Neural crest cell (in vitro differentiated cells): ENCODE measurements at places on chromosomes 13 and 19. TPM values are rescaled to one million over a fixed set of nuclear protein-coding genes. Genes with fewer than 3 reads are reported as not detected.

- no peaks in the 10 kb centered on the region for H3K27me3 ChIP-seq
- no peaks in the 10 kb centered on the region for H3K4me1 ChIP-seq
- no peak overlapping the region for H3K27ac ChIP-seq
- no peaks in the 10 kb centered on the region for H3K36me3 ChIP-seq
- no peak overlapping the region for H3K4me3 ChIP-seq
Observed at GRCh38 chr13:82010780-82011179, 1669.9 kb upstream of the SPRY2 start.

The RASIP1 gene
- 0.59 and 1.0 TPM in 2 replicates for total RNA-seq

The CAPN12 gene
- not detected in 2 replicates for total RNA-seq

DNA sequence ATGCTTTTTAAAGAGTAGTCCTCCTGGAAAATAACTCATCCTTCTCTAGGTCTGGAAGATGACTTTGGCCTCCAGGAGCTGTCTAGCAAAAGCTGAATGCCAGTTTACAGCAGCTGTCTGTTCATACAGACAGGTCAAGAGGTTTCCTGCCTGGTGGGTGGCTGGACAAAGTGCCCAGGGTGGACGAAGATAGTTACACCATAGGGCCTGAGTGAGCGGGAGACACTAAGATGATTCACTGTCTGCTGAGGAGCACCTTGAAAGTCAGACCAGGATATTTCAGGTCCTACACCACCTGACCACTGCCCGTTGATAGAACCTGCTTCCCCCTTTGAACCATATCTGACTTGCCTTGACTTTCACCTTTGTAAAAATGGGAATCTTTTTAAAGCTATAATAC is 49.2 kb upstream of the RCBTB2 start:
- H3K4me3 ChIP-seq: no peak overlapping the region
- H3K4me1 ChIP-seq: peaks cover 65% of the 10 kb centered on the region
- peaks cover 5% of the 10 kb centered on the region for H3K36me3 ChIP-seq
- no peak for DNase-seq

DNA sequence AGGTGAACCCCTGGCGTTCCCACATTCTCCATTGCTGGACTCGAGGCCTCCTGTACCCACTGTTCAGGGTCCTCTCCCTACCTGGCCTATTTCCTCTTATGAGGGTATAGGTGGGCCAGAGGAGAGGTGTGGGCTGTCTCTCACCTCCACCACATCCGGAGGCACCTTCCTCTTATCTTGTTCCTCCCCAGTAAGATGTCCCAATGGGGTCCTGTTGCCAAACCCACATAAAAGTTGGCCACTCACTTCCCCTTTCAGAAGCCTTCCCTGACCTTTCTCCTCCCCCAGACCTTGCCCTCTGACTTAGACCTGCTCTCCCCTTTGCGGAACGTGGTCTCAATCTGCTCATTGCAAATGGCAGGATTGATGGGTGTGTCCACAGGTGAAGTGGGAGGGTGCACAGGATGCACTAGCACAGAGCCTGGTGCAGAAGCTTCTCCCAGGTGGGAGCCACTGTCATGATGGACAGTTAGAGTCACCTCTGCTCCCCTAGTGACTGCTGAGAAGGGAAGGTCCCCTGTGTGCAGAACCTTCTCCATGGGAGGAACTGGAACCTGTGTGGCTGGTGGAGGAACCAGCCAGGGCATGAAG is 1.3 kb downstream of the CYP4F3 start:
- H3K4me3 ChIP-seq: no peak overlapping the region
- H3K36me3 ChIP-seq: peaks cover 10% of the 10 kb centered on the region
- H3K27me3 ChIP-seq: no peaks in the 10 kb centered on the region
- H3K4me1 ChIP-seq: no peaks in the 10 kb centered on the region
- DNase-seq: no peak

GRCh38 chr13:27607125-27607524 is 13.2 kb downstream of the LNX2 start:
- no peaks in the 10 kb centered on the region for H3K27me3 ChIP-seq
- DNase-seq: no peak
- peaks cover 9% of the 10 kb centered on the region for H3K4me1 ChIP-seq
- H3K36me3 ChIP-seq: no peaks in the 10 kb centered on the region
- no peak overlapping the region for H3K27ac ChIP-seq

GRCh38 chr13:54029720-54030119 is 1001.1 kb downstream of the OLFM4 start:
- no peak overlapping the region for H3K27ac ChIP-seq
- peaks cover 5% of the 10 kb centered on the region for H3K36me3 ChIP-seq
- H3K4me3 ChIP-seq: no peak overlapping the region
- peaks cover 4% of the 10 kb centered on the region for H3K4me1 ChIP-seq
- DNase-seq: no peak

GRCh38 chr13:110268061-110268460 is 38.9 kb downstream of the COL4A1 start:
- H3K27me3 ChIP-seq: no peaks in the 10 kb centered on the region
- DNase-seq: no peak
- no peaks in the 10 kb centered on the region for H3K36me3 ChIP-seq

- DNase-seq: no peak
- peaks cover 25% of the 10 kb centered on the region for H3K4me1 ChIP-seq
- no peak overlapping the region for H3K27ac ChIP-seq
Observed at GRCh38 chr19:1015782-1016646, 4.9 kb downstream of the TMEM259 start.

DNA sequence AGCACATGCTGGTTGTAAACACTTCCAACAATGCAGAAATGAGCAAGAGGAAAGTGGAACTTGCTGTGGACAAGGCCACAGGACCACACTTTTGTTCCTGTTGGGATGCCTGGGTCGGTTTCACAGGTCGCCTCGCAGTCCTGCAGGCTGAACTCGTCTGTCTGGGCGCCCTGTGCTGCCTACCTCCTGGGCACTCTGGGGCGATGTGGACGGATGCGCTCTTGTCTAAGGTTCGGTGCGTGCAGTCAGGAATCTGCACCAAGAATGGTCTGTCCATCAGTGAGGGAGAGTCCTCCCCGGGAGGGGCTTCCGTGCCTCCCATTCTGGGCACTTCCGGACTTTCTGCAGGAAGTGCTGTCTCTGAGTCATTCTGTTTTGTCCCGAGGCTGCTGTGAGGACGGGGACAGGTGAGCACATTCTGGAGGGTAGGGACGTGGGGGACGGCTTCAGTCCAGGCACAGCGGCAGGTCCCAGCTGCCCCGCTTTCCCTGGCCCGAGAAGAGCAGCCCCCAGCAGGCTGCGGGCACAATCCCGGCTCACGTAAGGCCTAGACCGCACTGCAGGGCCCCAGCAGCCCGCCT is 24.1 kb upstream of the SLITRK1 start:
- no peaks in the 10 kb centered on the region for H3K4me1 ChIP-seq
- H3K4me3 ChIP-seq: no peak overlapping the region
- no peaks in the 10 kb centered on the region for H3K27me3 ChIP-seq

The CD209 gene
- total RNA-seq: not detected in 2 replicates

DNA sequence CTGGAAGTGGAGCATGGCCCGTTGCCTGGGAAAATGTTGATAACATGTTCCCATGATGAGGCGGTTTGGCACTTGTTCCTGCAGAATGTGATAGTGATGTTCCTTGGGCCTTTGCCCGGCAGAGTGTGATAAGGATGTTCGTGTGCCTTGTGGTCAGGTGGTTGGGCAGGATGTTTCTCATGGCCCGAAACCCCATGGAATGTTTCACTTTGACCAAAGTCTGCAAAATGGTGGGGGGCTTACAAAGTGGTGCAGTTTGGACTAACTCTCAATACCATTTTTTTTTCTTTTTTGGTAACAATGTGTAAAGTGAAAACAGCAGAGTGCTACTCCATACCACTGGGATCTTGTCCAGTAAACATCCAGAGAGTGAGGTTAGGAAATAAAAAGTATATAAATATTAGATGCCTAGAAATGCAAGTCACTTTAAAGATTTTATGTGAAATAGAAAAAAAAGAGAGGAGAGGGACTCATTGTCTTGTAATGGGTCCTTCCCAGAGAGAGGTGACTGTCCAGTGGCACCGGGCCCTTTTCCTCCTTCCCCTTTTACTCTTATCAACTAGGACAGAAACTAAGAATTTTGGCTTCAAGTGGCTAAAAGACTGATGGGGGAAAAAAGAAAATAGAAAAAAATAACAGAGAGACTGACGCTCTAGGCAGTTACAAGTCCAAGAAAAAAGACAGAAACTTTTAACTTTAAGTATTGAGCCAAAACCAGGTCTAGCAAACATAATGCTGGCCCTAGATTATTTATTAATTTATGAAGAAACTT is 5.7 kb downstream of the FPR3 start:
- DNase-seq: no peak
- H3K27ac ChIP-seq: no peak overlapping the region
- peaks cover 6% of the 10 kb centered on the region for H3K4me1 ChIP-seq
- H3K27me3 ChIP-seq: peaks cover 3% of the 10 kb centered on the region

The ZNF99 gene
- total RNA-seq: not detected in 2 replicates

DNA sequence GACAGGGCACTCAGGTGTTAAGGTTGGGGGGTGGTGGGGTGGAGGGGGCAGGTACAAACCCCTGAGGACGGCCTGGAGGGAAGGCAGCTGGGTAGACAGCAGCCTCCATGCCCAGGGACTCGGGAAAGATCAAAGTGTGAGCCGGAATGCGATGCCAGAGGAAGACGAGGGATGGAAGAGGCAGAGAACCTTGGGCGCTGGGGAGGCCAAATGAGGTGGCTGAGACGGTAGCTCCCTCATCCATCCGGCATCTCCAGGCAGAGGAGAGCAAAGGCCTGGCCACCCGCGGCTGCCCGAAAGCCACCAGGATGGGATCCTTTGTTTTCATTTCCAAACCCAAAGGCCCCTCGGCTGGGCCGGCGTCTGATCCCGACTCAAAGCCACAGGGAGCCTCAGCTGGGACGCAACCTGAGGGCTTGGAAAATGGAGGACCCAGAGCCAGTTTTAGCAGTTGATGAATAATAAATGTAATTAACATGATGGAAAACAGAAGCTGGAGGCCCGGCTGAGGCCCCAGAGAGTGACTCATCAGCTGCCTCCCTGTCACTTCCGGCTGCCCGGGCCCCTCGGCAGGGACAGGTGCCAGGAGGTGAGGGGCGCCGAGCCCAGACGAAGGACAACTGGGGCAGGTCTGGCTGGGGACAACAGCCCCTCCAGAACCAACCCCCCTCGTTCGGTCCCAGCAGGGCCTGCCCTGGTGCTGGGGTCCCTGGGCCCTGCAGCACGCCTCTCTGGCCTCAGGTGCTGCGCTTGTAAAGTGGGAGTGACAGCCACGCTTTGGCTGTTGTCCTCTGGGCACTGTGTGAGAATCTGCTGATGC is 61.6 kb downstream of the CEBPG start:
- H3K4me1 ChIP-seq: peaks cover 6% of the 10 kb centered on the region
- H3K36me3 ChIP-seq: no peaks in the 10 kb centered on the region
- H3K4me3 ChIP-seq: no peak overlapping the region
- H3K27ac ChIP-seq: peak overlapping the region; percentile 91
- DNase-seq: no peak
- H3K27me3 ChIP-seq: peaks cover 3% of the 10 kb centered on the region

- no peaks in the 10 kb centered on the region for H3K27me3 ChIP-seq
- no peak overlapping the region for H3K4me3 ChIP-seq
- no peaks in the 10 kb centered on the region for H3K36me3 ChIP-seq
- no peaks in the 10 kb centered on the region for H3K4me1 ChIP-seq
- no peak overlapping the region for H3K27ac ChIP-seq
Observed at GRCh38 chr13:75938811-75939560, 302.9 kb downstream of the LMO7 start.

DNA sequence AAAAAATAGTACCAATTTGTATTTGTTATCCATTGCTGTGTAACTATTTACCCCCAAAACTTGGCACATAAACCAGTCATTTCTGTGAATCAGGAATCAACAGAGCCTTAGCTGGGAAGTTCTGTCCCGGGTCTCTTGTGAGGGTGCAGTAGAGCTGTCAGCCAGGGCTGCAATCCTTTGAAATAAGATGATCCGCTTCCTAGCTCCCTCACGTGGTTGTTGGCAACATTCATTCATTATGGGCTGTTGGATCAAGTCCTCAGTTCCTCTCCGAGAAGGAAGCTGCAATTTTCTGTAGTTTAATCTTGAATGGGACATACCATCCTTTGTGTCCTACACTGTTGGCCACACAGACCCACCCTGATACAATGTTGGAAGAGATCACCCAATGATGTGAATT is 277.2 kb downstream of the SUCLA2 start:
- no peak for DNase-seq
- no peaks in the 10 kb centered on the region for H3K27me3 ChIP-seq
- H3K27ac ChIP-seq: no peak overlapping the region
- no peak overlapping the region for H3K4me3 ChIP-seq
- H3K36me3 ChIP-seq: no peaks in the 10 kb centered on the region

GRCh38 chr13:112178769-112179168 is 111.8 kb downstream of the SOX1 start:
- DNase-seq: no peak
- no peak overlapping the region for H3K4me3 ChIP-seq

GRCh38 chr13:113912596-113912995 is 48.7 kb upstream of the GAS6 start:
- no peaks in the 10 kb centered on the region for H3K36me3 ChIP-seq

DNA sequence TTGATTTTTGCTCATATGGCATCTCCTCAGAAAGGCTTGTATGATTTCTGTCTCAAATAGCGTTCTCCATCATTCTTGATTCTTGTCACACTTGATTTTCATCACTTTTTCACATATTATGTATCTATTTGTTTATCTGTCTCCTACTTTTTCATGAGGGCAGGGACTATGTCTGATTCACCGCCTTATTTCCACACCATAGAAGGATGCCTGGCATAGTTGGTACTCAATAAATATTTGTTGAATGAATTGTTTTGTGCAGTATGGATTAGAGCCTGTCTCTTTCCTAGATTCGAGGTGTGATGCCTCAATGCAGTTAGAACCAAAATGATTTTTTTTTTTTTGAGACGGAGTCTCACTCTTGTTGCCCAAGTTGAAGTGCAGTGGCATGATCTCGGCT is 12.1 kb downstream of the SAE1 start:
- H3K4me3 ChIP-seq: no peak overlapping the region
- peaks cover 20% of the 10 kb centered on the region for H3K4me1 ChIP-seq
- no peak for DNase-seq
- no peaks in the 10 kb centered on the region for H3K27me3 ChIP-seq

- no peak for DNase-seq
- no peaks in the 10 kb centered on the region for H3K4me1 ChIP-seq
- H3K27me3 ChIP-seq: no peaks in the 10 kb centered on the region
- H3K27ac ChIP-seq: no peak overlapping the region
Observed at GRCh38 chr19:44149776-44150175, 8.4 kb downstream of the ZNF234 start.

DNA sequence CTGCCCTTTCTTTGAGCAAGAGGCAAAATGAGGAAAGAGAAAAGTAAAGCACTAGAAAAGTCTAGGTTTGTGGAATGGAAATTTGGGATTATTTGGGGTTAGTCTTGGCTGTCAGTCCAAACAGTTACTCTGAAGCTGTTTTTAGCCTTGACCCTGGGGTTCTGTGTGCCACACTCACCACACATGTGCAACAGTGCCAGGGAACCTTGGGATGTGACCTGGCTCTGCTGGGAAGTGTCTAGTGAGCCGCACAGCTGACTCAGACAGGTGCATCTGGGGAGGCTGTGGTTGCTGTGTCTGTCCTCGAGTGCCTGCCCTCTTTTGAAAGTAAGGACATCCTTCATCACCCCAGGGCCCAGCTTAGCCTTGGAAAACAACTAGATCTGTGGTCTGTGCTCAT is 15.8 kb downstream of the MICOS13 start:
- H3K36me3 ChIP-seq: peaks cover 31% of the 10 kb centered on the region
- H3K4me3 ChIP-seq: no peak overlapping the region
- DNase-seq: no peak
